Thymus (tissue), 14 donors: ENCODE measurements at places on chromosomes 16 and 17. TPM values are rescaled to one million over a fixed set of nuclear protein-coding genes. Genes with fewer than 3 reads are reported as not detected.

Gene CPD
- total RNA-seq, result 14.3 TPM

GRCh38 chr16:15811481-15812400 is 45.1 kb downstream of the MYH11 start:
- no peak for DNase-seq

Gene CA7
- 0.19 TPM for total RNA-seq

DNA sequence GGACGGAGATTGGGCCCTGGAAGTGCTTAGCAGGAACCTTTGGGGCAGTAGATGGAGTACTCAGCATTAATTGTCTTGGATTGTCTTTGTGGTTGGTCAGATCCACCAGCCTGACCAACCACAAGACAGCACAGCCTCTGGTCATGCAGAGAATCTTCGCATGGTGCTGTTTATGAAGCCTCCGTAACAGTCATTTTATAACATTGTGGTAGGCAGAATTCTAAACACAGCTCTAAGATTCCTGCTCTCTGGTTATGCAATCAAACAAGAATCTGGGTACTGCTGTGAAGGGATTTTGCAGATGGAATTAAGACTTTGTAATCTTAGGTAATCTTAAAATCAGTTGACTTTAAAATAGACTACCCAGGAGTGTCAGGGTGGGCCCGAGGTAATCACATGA is 312.2 kb upstream of the GOT2 start:
- no peak for DNase-seq

DNA sequence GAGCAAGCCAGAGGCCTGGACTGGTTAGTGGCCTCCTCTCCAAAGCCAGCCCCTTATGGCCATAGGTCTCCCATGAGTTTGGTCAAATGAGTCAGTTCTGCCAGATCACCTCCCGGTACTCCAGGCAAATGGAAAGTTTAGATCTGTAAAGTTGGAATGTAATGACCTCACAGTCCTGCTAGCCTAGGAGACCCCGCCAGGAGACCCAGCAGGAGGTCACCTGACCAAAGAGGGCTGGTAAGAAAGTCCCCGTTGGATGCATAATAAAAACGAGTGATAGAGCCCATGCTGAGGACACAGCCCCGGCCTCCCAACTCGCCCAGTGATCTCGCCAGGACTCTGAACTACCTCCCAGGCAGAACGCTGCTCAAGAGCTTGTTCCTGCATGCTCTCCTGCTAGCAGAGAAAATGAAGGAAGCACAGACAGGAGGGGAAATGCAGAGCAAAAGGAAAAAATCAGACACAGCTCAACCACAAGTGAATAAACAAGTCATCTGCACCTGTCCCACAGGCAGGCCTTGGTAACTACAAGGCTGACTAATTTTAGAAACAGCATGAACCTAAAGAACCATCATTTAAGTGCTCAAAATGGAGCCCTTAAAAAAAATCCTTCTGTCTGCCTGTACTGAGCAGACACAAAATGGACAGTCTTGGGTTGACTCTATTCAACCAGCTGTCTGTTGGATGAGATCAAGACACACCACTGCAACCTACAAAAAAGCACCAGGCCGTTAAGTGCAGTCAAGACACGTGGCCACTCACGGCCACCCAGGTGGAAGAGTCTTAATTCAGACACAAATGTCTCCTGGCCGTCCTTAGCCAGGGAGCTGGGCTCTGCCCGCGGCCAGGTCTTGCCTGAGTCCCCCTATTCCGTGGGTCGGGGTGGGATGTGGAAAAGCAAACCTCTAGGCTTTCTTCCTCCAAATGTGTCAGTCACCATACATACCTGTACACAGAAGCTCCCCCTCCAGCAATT is 9.2 kb downstream of the CDIP1 start:
- peak; percentile 86 for DNase-seq

DNA sequence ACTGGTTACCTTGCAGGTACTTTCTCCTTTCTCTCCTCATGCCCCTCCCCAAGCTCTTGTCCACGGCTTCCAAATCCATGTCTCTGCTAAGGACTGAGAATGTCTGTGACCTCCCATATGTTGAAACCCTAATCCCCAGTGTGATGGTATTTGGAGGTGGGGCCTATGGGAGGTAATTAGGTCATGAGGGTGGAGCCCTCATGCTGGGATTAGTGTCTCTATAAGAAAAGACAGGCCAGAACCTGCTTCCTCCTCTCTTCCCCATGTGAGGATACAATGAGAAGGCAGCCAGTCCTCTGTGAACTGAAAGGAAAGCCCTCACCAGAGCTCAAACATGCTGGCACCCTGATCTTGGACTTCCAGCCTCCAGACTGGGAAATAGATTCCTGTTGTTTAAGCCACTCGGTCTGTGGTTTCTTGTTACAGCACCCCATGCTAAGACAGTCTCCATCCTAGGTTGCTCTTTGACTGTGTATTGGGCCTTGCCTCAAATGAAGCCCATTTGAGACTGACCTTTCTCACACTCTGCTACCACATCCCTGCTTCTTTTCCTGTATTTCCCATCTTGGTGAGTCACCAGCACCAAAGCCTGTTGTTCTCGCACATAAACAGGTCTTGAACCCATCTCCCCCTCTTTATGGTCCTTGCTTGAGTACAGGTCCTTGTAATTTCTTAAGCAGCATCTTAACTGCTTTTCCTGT is 135.0 kb downstream of the CDK5R1 start:
- no peak for DNase-seq

DNA sequence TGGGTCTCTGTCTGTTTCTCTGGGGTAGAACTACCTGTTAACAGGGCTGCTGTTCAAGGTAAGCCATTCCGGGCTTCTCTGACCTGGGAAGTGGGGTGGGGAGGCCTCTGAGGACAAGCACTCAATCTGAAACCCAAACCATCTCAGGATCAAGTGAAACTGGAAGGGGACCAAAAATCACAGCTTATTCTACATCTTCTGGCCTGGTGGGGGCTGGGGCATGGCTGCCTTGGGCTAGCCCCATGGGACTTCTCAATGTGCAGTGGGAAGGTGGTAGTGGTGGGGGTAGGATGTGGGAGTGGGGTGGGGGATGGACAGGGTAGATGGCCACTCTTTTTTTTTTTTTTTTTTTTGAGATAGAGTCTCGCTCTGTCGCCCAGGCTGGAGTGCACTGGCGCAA is 5.5 kb downstream of the FLOT2 start:
- DNase-seq, result no peak

GRCh38 chr17:42329025-42329976 is 41.0 kb downstream of the STAT5A start:
- no peak for DNase-seq

DNA sequence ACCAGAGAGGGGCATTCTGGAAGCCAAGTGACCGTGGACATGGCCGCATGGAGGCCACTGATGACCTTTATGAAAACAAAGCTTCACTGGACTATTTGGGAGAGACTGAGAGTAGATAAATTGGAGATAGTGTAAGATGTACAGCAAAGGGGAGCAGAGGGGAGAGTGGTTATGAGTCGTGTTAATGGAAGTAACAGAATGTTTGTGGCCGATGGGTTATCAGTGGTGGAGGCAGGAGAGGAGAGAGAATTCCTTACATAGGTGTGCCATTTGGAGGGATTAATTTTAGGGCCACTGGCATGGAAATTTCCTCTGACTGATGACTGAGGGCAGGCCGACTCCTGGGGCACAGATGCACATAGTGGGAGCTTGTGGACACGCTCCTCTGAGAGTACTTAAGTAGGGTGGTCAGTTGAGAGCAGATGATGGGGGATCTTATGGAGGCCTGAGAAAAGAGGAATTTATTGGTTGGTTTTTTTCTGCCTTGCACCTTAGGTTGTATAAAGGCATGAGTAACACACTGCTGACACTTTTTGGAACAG is 19.2 kb downstream of the PRPSAP2 start:
- DNase-seq, result no peak

DNA sequence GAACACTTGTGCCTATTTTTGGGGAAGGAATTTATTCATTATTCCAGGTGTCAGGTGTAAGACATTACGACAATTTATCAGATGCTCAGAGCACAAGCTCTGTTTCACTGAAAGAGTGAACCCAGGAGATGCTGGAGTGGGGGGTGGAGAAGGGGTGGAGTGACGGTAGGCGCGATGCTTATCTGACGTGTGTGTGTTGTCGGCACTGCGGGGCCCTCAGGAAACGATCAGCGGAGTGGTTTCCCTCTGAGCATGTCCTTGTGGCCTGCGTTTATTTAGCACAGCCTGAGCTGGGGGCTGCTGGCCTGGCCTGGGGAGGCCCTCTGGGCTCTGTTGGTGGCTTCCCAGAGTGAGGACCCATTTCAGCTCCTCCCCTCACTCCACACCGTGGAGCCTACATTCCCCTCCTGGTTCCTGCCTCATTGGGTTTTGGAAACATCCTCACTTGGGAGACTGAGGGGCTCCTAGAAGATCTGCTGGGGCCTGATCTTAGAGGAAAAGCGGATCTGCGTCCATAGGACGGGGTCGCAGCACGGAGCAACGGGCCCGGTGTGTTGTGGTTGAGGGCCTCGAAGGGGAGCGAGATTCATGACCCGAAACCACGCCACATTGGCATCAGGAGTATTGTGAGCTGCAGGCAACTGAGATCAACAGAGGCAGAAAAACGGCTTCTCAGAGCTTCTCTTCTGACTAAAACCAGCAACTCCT is 19.0 kb upstream of the GNG13 start:
- peak; percentile 61 for DNase-seq

DNA sequence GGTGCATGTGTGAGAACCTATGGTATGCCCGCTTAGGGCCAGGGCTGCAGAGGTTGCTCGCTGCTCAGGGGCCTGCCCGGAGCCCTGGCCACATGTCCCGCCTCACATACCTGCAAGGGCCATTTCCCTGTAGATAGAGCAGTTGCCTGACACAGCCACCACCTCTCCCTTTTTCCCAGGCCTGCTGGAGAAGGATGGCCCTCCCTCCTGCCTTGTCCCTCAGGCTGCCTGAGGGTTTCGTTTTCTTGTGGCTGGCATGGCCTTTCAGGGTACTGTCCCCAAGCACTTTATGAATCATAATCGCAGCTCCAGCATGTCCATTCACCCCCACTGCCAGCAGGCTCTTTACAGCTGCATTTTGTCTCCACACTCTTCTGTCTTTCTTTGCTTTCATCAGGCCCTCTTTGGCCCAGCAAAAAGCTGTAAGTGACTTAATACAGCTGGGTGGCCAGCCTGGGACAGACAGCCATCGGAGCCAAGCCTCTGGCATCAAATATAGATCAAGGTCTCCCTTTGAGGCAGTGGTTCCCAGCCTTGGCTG is 65.7 kb downstream of the MPRIP start:
- no peak for DNase-seq

Gene KRT36
- total RNA-seq, result 1.2 TPM

Gene FAM83G
- total RNA-seq, result 3.8 TPM

Gene SEC14L5
- 0.24 TPM for total RNA-seq

DNA sequence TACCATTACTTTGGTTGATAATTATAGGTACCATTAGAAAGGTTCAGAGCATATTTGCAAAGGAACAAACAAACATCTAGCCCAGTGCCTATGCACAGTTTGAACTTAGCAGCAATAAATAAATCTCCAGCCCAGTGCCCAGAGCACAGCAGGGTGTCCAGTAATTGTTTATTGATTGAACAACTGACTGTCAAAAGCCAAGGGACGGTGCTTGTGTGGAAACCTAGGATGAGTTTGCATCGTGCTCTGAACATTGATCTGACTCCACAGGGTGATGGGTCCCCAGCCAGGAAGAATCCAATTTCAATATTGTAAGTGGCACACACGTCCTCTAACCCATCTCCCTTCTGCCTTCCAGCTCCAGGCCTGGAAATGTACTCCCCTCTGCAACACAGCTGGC is 625.5 kb upstream of the C16orf82 start:
- no peak for DNase-seq

Gene CES3
- total RNA-seq, result 0.09 TPM
